HT-29 (cell line): ENCODE measurements at places on chromosomes 1 and 21. TPM values are rescaled to one million over a fixed set of nuclear protein-coding genes. Genes with fewer than 3 reads are reported as not detected.

The DYNLT5 gene
- not detected in 2 replicates for total RNA-seq

The COL8A2 gene
- total RNA-seq = not detected in 2 replicates

The ANP32E gene
- 12.7 and 16.4 TPM in 2 replicates for total RNA-seq

The PTGS2 gene
- 7.9 and 12.9 TPM in 2 replicates for total RNA-seq

DNA sequence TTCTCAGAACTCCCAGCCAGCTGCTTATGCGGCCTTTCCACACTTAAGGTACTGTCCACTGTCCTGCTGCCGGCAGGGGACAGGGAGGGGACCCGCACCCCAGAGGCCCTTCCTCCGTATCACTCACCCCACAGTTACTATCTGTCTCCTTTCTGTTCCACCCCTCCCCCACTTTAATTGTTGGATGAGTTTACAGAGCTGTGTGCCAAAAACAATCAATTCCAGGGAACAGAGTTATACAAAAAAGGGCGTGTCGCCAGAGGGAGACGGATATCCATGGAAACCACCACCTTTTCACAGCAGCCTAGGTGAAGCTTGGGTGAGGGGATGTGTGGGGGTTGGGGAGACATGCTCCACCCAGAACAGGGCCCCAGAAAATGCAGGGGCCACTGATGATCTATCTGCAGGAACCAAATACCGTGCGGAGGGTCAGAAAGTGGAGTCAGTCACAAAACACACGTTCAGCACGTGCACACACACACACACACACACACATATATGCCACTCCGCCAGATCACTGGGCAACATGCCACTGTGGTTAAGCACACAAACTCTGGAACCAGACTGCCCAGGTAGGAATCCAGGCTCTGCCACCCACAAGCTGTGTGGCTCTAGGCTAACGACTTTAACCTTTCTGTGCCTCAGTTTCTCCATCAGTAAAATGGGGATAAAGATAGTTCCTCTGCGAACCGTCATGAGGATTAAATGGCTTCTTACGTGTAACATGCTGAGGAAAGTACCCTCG is 30.5 kb downstream of the CASZ1 start:
- peak; percentile 42 for DNase-seq

DNA sequence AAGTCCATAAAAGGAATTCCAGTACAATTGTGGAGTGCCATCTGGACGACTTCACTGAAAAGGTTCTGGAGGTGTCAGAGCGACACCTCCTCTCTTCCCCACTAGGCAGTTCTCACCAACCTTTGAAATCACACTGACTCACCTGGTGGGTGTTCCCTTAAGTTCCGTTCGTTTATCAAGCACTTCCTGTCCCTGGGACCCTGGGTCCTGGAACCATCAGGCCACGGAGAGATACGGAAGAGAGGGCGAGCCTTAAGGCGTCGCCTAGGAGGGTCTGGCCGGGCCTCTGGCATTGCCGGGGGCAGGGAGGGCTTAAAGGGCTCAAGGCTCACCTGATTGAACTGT is 317 bp downstream of the SPAG17 start:
- no peak for DNase-seq

DNA sequence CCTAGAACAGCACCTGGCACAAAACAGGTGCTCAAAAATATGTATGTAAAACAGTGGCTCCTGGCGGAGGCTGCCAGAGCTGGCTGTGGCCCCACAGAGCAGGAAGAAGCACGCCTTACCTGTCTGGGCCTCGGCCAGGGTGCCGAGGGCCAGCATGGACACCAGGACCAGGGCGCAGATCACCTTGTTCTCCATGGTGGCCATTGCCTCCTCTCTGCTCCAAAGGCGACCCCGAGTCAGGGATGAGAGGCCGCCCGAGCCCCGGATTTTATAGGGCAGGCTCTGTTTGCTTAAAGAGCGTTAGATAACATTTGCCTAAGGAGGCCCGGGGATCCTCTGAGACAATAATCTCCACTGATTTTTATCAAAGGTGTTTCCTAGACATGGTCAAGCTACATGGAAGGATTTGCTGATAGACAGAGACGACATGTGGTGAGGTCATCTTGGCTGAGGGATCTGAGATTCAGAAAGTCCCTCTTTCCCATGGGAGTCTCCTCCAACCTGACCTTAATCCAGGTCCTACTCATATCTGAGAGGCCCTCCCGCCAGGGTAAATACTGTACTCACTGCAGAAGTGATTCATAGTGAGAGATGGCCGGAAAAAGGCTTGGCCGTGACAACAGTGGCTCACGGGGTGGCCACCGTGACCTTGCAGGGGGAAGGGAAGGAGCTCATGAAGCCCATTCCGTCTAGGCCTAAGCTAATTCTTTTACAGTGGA is at the start of gene TFF1:
TSS of gene TFF1 (minus strand) at position 244 of the 719 bp plus-strand sequence. CDS start at position 204, 40 bp downstream.
- DNase-seq = peak; percentile 34

GRCh38 chr1:196305216-196305615 is 303.0 kb downstream of the KCNT2 start:
- no peak for DNase-seq

DNA sequence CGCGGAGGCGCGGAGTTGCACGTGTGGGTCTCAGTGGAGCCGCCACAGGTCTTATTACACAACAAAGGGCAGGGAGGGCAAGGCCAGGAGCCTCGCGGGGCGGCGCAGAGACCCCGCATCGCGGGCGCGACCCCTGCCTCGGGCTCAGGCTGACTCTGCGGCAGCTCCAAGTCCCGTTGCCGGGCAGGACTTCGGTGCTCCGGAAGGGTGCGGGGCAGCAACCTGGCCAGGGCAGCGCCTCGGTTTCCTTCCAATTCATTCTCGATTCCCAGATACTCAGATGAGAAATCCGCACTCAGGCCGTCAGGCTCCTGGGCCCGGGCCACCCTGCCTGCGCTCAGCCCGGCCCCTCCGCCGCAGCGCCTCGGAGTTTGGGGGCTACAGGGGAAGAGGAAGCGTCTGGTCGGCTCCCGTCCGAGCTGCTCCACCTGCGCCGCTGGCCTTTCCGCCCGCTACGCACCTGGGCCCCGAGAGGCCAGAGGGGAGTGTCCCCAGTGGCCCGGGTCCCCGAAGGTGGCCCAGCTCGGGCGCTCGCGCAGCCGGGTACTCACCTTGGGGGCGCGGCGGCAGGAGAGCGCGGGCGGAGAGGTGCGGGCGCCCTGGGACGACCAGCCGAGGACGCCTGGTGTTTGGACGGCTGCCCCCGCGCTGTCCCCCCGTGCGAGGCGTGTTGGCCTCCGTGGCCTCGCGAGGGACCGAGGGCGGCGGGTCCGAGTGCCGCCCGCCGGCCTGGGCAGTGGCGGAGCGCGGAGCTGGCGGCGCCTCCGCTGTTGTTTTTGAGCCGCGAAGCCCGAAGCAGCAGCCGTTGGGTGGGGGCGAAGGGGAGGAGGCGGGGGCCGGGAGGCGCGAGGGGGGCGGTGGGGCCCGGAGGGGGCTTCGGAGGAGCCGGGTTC is 1.1 kb upstream of the PRDM16 start:
- no peak for DNase-seq

GRCh38 chr1:10402729-10403274 is 3.9 kb downstream of the PGD start:
- DNase-seq = no peak
